ENCODE measurements at places on chromosomes 1 and 21. TPM values are rescaled to one million over a fixed set of nuclear protein-coding genes. Genes with fewer than 3 reads are reported as not detected.

The ALDH4A1 gene
- 18.8 TPM for total RNA-seq

- DNase-seq, result no peak
Observed at GRCh38 chr1:168717906-168718891, 10.8 kb downstream of the DPT start.

DNA sequence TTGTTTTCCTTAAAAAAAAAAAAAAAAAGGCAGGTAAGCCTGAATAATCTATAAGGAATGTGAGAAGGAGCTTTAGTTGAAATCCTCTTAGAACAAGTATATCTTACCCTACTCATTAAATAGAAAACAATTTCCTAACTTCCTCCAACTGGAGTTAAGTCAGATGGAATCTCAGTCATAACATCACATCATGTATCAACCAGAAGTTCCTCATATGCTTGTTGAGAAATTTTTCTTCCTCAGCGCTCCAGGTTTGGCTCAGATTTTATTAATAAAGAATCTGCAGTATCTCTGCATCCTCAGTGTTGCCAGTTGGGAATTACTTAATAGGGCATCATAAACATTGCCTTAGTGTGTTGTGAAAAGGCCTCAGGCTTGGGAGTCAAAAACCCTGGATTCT, 37.6 kb downstream of the DUSP10 start:
- no peak for DNase-seq

DNA sequence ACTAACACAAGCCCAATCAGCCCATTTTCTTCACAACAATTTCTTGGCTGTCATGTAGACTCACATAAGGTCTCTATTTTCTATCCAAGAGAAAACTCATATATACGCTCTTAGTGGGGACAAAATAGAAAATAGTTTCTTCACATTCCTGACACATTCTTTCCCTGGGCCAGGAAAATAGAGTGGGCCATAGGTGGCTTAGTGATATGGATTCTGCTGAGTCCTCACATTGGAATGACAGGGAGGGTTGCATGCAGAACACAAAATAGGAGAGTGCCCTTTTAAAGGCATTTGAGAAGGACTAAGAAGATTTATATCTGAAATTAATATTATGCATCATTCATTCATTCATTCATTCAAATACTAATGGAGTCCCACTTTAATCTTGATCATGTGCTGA, 207.7 kb downstream of the LYPLAL1 start:
- no peak for DNase-seq

- DNase-seq, result no peak
Observed at GRCh38 chr1:69929308-69930057, 275.9 kb downstream of the LRRC40 start.

The HPDL gene
- total RNA-seq, result 3.1 TPM

- no peak for DNase-seq
Observed at GRCh38 chr1:248847956-248848561, 10.0 kb downstream of the ZNF672 start.

The DCST2 gene
- total RNA-seq, result 0.27 TPM

The LCE1E gene
- not detected for total RNA-seq

- no peak for DNase-seq
Observed at GRCh38 chr1:28050776-28051175, 37.6 kb downstream of the EYA3 start.

GRCh38 chr1:110612060-110612745, 6.0 kb upstream of the KCNA2 start:
- DNase-seq, result no peak

DNA sequence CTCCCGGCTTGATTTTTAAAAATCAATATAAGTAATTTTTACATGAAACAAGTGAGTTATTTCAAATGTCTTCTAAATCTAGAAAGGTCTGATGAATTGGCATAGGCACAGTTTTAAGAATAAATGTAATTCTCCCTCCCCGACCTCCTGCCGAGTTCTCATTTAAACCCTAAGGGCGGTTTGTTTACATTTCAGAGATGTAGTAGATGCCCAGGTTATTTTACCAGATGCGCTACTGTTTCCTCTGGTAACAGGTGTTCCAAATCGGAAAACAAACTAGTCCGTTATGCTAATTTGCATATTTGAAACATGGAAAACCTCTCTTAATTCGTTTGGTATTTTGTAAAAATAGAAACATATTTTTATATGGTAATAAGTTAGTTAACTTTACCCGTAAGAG, 53.8 kb upstream of the CFAP126 start:
- no peak for DNase-seq

- DNase-seq, result no peak
Observed at GRCh38 chr1:217435204-217435603, 195.7 kb downstream of the GPATCH2 start.

GRCh38 chr1:243493156-243494129, 237.6 kb downstream of the SDCCAG8 start:
- no peak for DNase-seq

- no peak for DNase-seq
Observed at GRCh38 chr1:162756523-162756922, 34.0 kb upstream of the HSD17B7 start.

GRCh38 chr1:5884110-5884509, 108.1 kb downstream of the NPHP4 start:
- DNase-seq, result no peak

The BNIPL gene
- 0.17 TPM for total RNA-seq

- DNase-seq, result peak; percentile 26
Observed at GRCh38 chr1:20903437-20903836, 116.3 kb upstream of the HP1BP3 start.

- DNase-seq, result no peak
Observed at GRCh38 chr1:27646676-27647075, 11.7 kb upstream of the FGR start.

DNA sequence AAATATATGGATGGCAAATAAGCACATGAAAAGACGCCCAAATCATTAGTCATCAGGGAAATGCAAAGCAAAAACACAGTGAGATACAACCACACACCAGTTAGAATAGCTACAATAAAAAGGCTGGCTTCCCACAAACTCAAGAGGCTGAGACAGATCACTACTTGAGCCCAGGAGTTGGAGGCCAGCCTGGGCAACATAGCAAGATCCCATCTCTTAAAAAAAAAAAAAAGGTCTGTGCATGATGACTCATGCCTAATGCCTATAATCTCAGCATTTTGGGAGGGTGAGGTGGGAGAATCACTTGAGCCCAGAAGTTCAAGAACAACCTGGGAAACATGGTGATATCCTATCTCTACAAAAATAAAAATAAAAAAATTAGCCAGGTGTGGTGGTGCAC, 19.8 kb downstream of the LDLRAD1 start:
- DNase-seq, result no peak

DNA sequence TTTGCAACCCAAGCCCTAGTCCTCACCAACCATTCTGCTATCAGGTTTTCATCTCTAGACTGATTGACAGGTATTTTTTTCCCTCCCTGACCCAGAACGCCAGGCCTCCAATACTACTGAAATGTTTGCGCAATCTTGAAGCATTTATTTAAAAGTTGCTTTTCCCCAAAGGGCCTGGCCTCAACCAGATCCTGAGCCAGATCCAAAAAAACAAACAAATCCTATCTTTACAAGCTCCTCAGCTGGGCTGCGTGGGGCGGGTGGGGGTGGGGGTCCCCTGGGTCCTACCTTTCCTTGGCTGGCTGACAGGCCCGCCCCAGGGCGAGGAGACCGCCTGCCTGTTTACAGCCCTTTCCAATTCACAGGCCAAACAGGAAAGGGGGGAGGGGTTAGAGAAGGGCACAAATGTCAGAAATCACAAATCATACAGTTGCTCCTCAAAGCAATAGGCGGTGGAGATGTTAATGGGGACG, 98.8 kb downstream of the FOXD2 start:
- no peak for DNase-seq

The AQP10 gene
- not detected for total RNA-seq

DNA sequence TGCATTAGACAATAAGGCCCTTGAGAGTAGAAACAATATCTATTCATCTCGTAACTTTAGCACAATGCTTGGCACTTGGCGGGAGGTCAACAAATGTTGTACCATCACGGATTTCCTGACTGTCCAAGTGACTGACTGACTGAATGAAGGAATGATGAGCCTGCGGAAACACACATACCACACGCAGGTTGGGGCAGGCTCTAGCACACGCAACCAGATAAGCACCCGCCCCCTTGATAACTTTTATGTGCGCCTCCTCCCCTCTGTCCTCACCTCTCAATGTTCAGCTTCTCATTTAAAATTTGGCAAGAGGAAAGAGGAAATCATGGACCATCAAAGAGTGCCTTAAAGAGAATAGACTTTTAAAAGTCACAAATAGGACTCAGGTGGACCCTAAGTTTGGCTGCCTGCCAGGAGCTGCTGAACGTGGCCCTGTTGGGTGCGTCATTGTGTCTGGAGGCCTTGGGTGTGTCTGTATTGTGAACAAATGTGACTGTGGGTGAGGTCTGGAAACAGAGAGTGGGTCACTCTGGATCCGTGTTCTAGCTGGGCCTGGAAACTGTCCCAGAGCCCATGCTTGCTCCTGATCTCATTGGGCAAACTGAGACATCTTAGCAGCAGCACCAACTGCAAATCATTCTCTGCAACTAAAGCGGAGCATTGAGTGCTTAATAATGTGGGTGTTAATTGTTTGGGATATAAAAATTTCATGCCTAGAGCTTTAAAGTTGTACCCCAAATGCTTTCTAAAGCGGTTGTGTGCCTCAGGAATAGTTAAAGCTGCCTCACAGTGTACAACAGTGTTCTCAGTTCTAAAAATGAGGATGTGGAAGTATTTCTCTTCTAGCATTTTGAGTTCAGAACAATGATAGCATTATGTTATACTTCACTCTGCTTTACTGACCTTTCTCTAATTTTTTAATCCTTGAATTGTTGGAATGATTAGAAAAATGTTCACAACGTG, 47.6 kb upstream of the ABCG1 start:
- no peak for DNase-seq

The TEX38 gene
- not detected for total RNA-seq

The MAST2 gene
- total RNA-seq, result 30.7 TPM

DNA sequence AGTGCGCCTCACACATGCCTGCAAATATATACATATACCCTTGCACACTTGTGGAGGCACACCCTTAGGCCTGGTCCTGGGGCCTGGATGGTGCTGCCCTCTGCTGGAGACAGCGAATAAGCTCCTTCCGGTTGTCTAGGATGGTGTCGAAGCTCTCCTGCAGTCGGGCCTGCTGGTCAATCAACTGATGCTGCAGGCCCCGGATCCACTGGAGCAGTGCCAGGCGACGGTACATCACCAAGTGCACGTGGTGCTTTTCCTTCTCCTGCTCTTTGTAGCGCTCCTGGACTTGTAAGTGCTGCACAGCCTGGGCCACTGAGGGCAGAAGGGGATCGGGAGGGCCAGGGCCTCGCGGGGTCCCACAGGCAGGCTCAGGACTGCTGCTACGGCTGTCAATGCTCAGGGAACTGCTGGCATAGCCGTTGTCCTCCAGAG, 3.1 kb downstream of the C1orf216 start:
- no peak for DNase-seq

GRCh38 chr1:91877574-91878208, 8.3 kb downstream of the TGFBR3 start:
- DNase-seq, result no peak

The PDC gene
- not detected for total RNA-seq

DNA sequence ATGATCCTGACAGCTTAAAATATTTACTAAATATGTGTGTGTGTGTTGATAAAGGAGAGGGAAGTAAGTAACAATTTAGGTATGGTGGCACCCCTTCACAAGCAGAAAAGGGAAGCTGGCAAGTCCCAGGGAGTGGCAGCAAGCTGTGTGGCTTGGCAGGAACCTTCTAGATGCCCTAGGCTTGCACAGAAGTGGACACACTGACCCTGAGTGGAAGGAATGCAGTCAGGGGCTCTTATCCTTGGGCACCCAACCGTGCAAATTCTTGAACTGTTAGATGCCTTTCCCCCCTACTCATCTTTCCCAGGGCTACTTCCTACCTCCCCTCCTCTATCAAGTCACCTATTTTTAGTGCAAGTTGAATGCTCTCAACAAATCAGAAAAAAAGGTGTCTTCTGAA, 18.9 kb downstream of the ACP6 start:
- DNase-seq, result peak; percentile 57

The LEMD1 gene
- total RNA-seq, result 4.3 TPM

GRCh38 chr1:115166531-115167091, 77.3 kb upstream of the TSPAN2 start:
- DNase-seq, result no peak

GRCh38 chr1:115429884-115430283, 91.8 kb upstream of the NGF start:
- DNase-seq, result no peak

GRCh38 chr1:185860859-185861258, 126.7 kb downstream of the HMCN1 start:
- DNase-seq, result no peak

The FBXO2 gene
- total RNA-seq, result 3.0 TPM

The WDR4 gene
- 17.2 TPM for total RNA-seq

The SERPINC1 gene
- total RNA-seq, result 0.25 TPM

DNA sequence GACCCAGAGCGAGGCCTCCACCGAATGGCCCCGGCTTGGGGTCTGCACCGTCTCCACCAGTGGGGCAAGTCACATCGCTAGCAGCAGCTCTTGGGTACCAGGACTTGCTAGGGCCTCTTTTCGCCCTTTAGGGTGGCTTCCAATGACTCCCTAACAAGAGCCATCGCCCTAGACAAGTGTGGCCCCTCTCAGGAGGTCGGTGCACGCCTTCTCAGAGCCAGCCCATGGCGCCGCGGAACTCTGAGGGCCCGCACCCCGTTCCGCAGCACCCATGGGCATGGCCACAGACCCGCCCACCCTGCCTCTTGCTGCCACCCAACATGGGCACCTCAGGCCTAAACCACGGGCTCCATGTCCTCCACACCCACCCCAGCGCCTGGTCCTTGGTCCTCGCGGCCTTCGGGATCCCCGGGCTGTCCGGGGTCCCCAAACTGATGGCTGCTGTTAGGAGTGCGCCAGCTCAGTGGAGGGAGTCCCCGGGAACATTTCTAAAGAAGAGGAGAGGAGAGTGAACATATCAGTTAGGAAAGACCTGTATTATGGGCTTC, 3.2 kb upstream of the CACNA1S start:
- no peak for DNase-seq

GRCh38 chr1:247218121-247218651, 37.7 kb upstream of the VN1R5 start:
- no peak for DNase-seq

GRCh38 chr1:222529916-222530315, 18.0 kb downstream of the HHIPL2 start:
- DNase-seq, result no peak

The FAM167B gene
- 2.7 TPM for total RNA-seq

DNA sequence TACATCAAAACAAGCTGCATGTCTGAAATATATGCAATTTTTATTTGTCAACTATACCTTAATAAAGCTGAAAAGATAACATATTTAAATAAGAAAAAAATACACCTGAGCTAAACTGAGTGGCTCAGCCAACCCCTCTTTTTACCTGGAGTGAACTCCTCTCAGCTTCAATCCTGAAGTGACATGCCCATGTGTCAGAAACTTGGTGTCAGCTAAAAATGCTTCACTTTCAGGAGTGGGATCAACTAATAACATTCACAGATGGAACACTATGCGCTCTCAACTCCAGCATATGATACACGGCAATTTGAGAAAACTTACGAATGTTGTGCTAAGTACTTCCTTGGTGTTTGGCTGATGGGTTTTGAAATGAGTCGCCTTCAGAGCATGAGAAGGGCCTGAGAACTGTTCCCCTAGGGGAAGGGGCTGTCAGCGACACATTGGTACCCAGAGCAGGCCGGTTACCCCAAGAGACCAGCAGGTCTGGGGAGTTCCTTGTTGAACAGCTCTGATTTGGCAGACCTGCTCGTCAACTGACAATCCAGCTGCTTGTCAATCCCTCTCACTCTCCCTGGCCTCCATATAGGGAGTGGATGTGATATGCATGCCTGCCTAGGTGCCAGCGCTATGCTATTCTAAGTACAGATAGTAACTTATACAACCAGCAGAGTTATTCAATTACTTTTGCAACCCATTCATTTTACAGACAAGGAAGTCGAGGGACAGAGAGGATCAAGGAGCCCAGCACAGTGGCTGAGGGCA, 267.7 kb downstream of the PCP4 start:
- no peak for DNase-seq
